ENCODE measurements at places on chromosomes 3 and 15.

GRCh38 chr3:126521122-126521891, 2.6 kb upstream of the CHST13 start:
- no peak for DNase-seq

GRCh38 chr15:83283138-83283812, 1.2 kb downstream of the BNC1 start:
- DNase-seq, result no peak

DNA sequence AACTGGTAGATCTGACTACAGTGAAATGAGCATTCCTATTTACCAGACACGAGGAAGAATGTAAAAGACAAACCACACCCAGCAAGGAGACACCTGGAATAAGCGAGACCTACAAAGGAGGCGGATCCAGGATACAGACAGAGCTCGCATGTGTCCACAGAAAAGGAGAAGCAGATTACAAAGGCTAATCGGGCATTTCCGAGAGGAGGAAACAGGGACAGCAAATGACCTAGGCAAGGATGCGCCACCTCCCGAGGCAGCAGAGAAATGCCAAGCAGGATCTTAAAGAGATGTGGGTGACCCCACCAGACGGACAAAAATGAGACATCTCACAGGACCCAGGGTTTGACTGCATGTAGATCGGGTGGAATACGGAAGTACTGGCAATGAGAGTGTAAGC, 63.2 kb upstream of the IQSEC1 start:
- no peak for DNase-seq

DNA sequence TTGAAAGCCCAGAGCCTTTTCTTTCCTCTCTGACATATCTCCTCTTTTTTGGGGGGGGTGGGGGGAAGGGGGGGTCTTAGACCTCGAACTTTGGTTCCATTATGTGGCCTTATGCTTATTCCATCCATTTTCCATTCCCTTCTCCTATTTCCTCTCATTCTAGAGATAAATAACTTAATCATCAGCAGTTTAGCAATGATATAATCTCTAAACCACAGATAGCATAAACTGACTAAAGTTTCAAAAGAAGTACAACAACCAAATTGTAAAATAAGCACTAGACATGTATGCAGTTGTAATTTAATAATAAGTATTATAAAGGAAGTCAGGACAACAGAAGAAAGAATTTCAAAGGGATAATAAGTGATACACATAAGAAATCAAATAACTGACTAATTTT, 64.5 kb downstream of the AQR start:
- no peak for DNase-seq

- DNase-seq, result no peak
These were observed 10.6 kb downstream of the WNT5A start for GRCh38 chr3:55476515-55476914.

- DNase-seq, result no peak
These were observed 19.7 kb downstream of the CHMP2B start for GRCh38 chr3:87246662-87247429.

GRCh38 chr3:36733162-36733696, 31.1 kb downstream of the DCLK3 start:
- no peak for DNase-seq

GRCh38 chr3:150599611-150600297, 3.4 kb upstream of the SELENOT start:
- no peak for DNase-seq

- no peak for DNase-seq
These were observed 11.5 kb upstream of the MSL2 start for GRCh38 chr3:136207489-136208115.
